ENCODE measurements at places on chromosomes 1 and 21.

DNA sequence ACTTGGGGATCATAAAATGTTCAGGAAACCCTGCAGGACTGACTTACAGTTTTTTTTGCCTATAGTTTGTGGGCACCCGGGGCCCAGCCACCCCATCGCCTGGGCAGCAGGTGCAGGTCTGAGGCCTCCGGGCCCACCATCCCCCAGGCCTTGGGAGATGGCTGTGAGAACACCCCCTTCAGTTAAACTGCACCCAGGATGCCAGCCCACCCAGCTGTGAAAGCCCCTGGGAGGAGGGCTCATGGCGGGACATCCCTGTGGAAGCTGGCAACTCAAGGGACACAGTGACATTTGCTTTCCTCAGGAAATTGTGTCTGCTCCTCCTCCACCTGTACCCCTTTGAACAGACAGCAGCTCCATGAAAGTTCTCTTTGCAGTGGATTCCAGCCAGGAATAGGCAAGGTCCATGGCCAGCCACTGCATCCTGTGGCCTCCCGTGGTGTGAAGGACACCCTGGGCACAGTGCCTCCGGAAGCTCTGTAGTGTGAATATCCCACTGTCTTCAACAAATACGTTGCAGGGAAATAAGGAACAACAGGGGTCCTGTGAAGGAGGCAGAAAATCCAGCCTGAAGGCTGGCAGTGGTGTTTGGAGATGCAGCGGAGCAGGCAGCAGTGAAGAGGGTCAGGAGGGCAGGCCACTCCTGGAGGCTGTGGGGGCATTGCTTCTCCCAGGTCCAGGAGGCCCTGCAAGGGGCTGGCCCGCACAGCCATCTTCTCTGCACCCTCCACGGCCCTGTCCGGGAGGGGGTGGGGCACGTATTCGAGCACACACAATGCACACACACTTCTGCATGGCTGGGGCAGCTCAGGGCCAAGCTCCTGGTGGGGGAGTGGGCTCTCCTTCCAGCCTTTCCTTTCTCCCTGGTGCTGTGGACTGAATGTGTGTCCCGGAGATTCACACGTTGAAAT, 2.1 kb upstream of the OBSCN start:
- DNase-seq = no peak

GRCh38 chr1:110494522-110495406, 24.2 kb downstream of the KCNA10 start:
- DNase-seq = no peak

DNA sequence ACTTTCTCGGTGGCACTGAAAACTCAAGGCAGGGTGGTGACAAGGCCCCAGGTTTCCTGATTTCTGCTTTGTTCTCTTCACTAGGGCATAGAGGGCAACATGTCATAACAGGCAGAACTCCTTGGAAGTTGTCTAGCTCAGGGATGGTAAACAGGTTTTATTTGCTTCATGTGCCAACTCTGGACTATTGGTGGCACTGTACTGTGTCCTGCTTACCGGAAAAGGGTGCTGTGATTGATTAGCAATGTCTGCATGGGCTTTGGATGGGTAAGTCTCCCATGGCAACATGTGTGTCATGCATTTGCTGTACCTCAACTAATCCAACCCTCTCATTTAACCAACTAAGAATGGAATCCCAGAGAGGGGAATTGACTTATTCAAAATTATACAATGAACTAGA, 70.7 kb upstream of the USP24 start:
- no peak for DNase-seq

DNA sequence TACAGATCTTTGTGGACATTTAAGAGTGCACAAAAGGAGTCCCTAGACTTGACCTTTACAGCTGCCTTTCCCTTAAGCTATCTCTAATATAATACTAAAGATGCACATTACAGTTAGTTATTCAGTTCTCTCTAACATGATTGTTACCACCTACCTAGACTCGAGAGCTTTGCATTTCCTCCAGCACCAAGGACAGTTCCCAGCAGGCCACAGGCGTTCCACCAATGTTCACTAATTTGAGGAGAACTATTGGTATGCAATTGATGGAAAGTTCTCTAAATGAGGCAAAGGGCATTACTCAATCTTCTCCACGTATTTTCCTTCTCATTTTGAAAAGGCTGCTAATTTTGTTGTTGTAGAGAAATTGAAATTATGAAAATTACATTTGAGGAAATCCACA, 5.4 kb upstream of the NTNG1 start:
- peak; percentile 73 for DNase-seq

- DNase-seq = no peak
Measured at GRCh38 chr1:26909951-26910342, 3.8 kb downstream of the NR0B2 start.

DNA sequence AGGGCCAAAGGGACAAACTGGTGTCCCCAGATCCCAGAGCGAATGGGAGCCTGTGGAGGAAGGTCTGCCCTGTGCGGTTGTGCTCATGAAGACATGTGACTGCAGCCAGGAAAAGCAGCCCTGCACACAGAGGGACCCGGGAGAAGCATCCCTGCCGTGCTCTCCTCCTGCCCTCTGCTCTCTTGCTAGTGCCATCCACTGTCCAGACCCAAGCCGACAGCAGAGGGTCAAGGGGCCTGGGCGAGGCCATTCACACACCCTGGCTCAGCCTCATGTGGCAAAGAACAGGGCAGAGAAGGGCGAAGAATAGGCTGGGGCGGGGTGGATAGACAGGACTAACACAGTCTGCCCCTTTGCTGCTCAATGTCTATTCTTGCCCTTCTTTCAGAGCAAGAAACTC, 17.4 kb downstream of the DMRTB1 start:
- no peak for DNase-seq

- no peak for DNase-seq
Measured at GRCh38 chr1:93614986-93615581, 66.6 kb downstream of the BCAR3 start.

- DNase-seq = peak; percentile 78
Measured at GRCh38 chr1:32201011-32201855, 838 bp downstream of the CCDC28B start.

- DNase-seq = no peak
Measured at GRCh38 chr1:224380003-224380402, 23.3 kb downstream of the CNIH4 start.

DNA sequence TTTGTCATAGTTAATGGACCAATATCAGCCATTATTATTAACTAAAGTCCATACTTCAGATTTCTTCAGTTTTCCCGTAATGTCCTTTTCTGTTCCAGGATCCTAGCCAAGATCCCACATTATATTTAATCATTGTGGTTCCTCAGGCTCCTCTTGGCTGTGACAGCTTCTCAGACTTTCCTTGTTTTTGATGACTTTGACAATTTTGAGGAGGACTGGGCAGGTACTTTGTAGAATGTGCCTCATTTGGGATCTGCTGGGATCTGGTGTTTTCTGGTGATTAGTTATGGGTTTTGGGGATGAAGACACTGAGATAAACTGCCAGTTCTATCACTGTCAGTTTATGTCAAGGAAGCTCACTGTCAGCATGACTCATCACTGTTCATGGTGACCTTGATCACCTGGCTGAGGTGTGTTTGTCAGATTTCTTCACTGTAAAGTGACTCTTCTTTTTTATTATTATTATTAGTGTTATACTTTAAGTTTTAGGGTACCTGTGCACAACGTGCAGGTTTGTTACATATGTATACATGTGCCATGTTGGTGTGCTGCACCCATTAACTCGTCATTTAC, 66.3 kb downstream of the PCBP3 start:
- no peak for DNase-seq

GRCh38 chr1:115440733-115441132, 102.7 kb upstream of the NGF start:
- DNase-seq = no peak

- DNase-seq = peak; percentile 4
Measured at GRCh38 chr1:71944006-71944405, 338.3 kb downstream of the NEGR1 start.

- DNase-seq = peak; percentile 74
Measured at GRCh38 chr1:84433258-84434080, 35.2 kb downstream of the DNASE2B start.

- no peak for DNase-seq
Measured at GRCh38 chr1:78834201-78834741, 172.3 kb downstream of the ADGRL4 start.

GRCh38 chr1:61699911-61700851, 24.8 kb downstream of the TM2D1 start:
- DNase-seq = peak; percentile 26

DNA sequence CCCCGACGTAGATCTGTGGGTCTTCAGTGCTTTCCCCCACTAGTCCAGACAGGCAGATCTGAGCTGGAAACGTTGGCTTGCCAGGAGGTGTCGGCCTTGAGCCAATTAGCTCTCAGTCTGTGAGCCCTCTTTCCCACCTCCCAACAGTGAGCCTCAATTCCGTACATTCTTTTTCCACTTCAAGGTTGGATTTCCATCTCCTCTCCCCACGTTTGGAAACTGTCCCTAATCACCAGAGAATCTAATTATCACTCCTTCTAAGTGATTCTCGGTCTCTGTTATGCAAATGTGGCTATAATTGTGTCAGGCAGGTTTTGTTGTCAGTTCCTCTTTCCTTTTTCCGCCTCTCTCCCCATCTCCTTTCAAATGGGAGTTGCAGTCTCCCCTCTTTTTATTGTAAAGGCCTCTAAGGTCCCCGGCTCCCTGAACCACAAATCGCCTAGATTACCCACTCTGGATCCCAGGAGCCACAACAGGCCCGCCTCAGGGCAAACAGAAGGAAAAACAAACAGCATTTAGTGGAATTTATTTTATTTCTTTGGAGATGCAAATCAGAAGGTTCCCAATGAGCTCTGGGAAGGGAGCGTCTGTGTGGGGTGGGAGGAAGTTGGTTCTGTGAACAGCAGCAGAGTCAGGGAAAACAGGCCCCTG, 29.4 kb upstream of the LRRN2 start:
- DNase-seq = no peak

GRCh38 chr1:81887421-81888144, 86.8 kb downstream of the ADGRL2 start:
- DNase-seq = no peak

- no peak for DNase-seq
Measured at GRCh38 chr1:79380078-79380477, 373.5 kb upstream of the ADGRL4 start.

- DNase-seq = no peak
Measured at GRCh38 chr1:3350506-3351261, 103.8 kb upstream of the ARHGEF16 start.

DNA sequence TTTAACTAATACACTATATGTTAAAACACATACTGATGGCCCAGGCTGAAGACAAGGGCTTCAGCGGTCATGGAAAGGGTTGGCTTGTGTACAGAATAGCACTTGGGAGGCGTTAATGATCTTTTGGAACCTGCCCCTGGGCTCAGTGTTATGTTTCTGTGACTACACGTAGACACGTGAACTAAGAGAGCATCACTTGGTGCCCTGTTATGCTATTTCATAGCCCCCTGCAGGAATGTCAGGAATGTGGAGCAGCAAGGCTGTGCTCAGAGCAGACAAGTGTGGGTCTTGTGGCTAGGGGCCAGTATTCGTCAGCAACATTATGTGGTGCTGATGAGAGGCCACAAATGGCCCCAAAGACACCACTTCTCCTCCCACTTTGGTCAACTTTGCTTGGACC, 132.4 kb downstream of the MAP3K21 start:
- no peak for DNase-seq

GRCh38 chr1:56576880-56577405, 2.4 kb downstream of the PLPP3 start:
- DNase-seq = peak; percentile 64

DNA sequence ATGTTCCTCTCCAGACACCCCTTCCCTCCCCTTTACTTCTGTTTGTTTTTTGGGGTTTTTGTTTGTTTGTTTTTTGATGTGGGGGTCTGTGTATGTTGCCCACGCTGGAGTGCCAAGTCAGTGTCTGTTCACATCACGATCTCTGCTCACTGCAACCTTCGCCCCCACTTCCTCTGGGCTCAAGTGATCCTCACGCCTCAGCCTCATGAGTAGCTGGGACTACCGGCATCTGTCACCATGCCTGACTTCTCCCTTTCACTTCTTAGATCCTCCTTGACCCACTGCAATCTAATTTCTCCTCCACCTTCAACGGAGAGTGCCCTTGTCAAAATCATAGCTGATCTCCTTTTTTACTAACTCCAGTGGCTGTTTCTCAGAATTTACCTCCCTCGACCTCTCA, 100.7 kb upstream of the KIF26B start:
- DNase-seq = no peak

- no peak for DNase-seq
Measured at GRCh38 chr1:170640581-170640980, 23.4 kb upstream of the PRRX1 start.

DNA sequence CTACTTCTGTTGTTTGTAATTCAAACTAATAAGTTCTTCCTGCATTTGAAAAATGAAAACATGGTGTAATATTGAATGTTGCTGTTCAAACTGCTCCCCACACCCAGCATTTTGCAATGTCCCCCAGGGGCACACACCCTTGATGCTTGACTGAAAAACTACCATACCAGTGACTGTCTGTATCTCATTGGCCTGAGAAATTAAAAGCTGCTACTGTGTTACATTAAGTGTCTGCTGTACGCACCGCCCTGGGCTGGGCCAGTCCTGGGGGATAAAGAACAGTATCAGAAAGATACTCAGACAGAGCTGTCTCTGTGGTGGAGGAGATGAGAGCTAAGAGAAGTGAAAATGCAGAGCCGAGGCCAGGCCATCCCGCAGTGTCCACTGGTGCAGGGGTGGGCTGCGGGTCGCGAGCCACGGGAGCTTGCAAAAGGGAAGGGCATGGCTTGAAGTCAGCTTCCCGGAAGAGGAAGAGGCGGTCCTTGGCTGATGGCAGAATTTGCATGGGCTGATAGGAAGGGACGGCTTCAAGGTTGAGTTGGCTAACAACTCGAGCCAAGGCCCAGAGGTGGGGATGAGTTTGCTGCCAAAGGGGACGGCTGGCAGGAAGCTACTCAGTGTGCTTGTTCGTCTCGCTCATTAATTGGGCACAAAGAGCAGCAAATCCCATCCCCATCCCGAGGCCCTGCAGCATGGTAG, 329.8 kb upstream of the VAMP3 start:
- DNase-seq = no peak

GRCh38 chr1:168134132-168134531, 2.6 kb downstream of the GPR161 start:
- no peak for DNase-seq

GRCh38 chr1:204451352-204452124, 39.9 kb upstream of the PPP1R15B start:
- DNase-seq = no peak

- DNase-seq = no peak
Measured at GRCh38 chr1:191907121-191907520, 251.1 kb upstream of the RGS18 start.

DNA sequence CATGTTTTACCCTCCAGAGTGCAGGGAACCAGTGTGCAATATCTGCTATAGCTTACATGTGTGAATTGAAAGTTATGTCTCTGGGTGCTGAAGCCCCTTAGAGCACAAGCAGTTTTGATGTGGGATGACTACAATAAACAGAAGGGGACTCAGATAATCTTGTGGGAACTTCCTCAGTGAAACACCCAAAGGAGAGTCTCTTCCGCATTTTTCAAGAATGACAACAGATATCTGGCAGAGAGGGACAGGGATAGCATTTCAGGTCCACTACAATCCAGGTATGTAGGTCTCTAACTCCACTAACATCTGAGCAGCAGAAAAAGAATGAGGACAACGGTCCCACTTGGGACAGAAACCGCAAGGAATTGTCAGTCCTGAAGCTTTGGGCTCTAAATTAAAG, 67.6 kb upstream of the PDE4B start:
- no peak for DNase-seq

GRCh38 chr21:25283720-25284119, 323.6 kb downstream of the MRPL39 start:
- DNase-seq = peak; percentile 54
